CD4-positive, alpha-beta T cell treated with Interleukin-17A for 4 hours (primary cell): ENCODE measurements at places on chromosomes 5 and 9.

GRCh38 chr5:6431214-6432195 is 17.2 kb upstream of the UBE2QL1 start:
- no peak for DNase-seq

DNA sequence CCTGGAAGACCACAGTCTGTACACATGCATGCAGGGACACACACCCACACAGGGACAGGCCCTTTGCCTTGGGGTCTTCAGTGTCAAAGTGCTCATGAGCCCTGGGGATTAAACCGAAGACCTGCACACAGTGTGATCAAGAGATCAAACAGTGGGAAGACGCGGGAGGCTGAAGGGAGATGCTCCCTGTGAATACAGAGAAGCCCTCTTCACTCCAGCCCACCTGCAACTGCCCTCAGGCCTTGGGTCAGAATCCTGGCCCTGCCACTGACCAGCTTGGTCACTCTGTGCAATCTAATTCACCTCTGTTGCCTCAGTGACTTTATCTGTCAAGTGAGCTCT is 2.9 kb downstream of the RALGDS start:
- DNase-seq = peak; percentile 2

- no peak for DNase-seq
These were observed 9.7 kb downstream of the MRPL36 start for GRCh38 chr5:1789834-1790471.

- peak; percentile 5 for DNase-seq
These were observed 104.6 kb upstream of the LRRTM2 start for GRCh38 chr5:138979684-138980280.

DNA sequence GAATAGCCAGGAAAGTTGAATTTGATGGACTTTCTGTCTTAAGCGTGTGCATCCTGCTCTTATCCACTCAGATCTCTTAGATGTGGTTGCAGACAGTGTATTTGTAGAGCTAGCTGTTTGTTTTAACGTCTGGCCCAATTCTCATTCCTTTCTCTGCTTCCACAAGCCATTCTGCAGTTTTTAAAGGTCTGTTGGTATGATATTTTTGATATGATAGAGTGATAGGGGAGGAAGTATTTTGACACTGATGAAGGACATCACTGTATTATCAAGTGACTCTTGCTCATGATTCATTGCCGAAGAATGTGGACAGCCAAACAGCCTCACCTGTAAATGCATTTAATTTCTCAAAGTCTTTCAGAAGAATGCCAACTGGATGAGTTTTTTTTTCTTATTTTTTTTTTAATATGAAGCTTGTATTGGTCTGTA is 4.5 kb downstream of the TJP2 start:
- no peak for DNase-seq

GRCh38 chr9:93268551-93269314 is 84.8 kb downstream of the WNK2 start:
- peak; percentile 58 for DNase-seq

- no peak for DNase-seq
These were observed 5.7 kb downstream of the CDO1 start for GRCh38 chr5:115810761-115811160.

- DNase-seq = no peak
These were observed 505.9 kb upstream of the CCNG1 start for GRCh38 chr5:162931501-162931900.
